ENCODE measurements at places on chromosomes 3 and 15.

GRCh38 chr3:21825684-21826083 lies 74.7 kb upstream of the ZNF385D start:
- DNase-seq = no peak

DNA sequence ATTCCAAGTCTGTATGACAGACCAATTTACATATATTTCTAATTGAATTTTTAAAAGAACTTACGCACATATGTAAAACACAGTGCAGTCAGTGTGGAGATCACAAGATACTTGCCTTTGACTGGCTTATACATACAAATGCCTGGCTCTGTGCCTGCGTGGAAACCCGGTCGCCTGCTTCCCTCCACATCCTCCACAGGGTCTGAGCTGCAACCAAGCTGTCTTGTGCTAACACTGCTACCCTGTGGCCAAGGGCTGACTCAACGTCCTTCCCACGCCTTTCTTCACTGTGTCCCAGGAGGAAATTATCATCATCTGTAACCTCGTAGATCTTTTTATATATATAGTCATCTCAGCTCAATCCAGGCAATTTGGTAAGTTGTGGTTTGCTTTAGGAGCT lies 117.0 kb downstream of the WNT7A start:
- DNase-seq = no peak

DNA sequence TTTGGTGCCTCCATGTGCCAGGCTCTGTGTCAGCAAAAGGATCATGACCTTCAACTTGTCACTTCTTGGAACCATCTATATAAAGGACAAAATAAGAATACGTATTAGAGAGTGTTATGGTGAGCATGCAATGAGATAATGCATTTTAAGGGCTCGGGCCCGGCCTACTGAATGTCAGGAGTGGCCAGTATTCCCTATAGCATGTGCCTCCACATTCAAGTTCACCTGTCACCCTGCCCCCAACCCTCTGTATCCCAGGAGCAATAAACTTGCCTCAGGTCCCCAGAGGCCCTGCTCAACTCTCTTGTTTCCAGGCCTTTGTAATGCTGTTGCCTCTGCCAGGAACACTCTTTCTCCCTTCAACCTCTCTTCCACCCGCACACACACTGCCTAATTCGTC lies 90.2 kb upstream of the SLC6A11 start:
- DNase-seq = no peak

GRCh38 chr3:45462522-45463265 lies 74.3 kb downstream of the LARS2 start:
- peak; percentile 45 for DNase-seq

DNA sequence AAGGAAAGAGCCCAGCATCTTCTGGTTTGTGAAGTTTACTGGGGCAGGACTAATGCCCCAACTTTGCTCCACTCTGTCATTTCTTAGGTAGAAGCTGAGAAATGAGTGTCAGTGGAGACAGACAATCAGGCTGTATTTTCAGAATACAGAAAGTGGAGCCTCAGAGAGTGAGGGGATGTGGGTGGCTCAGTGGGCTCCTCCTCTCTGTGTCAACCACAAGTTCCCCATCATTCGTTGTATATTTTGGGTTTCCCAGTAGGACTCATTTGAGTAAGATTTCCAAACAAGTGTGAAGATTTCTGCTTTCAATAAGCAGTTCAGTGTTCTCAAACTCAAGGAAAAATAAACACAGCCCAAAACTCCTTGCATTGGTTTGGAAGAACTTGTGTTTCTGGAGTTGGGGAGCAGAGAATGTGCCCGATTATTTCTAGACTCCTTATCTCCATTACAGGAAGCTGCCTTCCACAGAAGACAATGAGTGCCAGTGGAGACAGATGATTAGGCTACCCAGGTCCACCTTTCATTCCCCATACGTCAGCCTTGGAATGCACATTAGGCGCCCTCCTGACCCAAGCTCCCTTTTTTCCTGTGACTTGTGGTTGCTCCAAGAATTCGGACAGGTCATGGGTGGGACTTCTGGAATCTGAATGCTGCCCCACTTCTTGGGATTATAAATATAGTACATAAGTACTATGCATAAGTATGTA lies 792.1 kb upstream of the LMCD1 start:
- no peak for DNase-seq

- DNase-seq = peak; percentile 4
Measured at GRCh38 chr3:193314161-193314560, 64.4 kb downstream of the ATP13A5 start.

DNA sequence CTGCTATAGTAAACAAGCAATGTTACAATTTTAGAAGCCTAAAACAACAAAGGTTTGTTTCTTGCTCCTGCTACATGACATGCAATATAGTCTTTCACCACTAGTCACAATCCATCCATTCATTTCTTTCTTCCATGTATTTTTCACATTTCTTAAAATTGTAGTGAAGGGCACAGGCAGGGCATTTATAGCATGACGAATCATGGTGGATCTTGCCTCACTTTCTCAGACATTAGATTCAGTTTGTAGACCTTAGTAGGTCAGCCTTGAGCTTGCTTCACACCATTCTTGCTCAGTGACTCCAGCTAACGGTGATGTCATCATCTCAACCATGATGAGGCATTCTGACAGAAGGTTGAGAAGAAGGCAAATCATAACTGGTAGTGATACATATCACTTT lies 546.8 kb downstream of the TBL1XR1 start:
- peak; percentile 74 for DNase-seq

DNA sequence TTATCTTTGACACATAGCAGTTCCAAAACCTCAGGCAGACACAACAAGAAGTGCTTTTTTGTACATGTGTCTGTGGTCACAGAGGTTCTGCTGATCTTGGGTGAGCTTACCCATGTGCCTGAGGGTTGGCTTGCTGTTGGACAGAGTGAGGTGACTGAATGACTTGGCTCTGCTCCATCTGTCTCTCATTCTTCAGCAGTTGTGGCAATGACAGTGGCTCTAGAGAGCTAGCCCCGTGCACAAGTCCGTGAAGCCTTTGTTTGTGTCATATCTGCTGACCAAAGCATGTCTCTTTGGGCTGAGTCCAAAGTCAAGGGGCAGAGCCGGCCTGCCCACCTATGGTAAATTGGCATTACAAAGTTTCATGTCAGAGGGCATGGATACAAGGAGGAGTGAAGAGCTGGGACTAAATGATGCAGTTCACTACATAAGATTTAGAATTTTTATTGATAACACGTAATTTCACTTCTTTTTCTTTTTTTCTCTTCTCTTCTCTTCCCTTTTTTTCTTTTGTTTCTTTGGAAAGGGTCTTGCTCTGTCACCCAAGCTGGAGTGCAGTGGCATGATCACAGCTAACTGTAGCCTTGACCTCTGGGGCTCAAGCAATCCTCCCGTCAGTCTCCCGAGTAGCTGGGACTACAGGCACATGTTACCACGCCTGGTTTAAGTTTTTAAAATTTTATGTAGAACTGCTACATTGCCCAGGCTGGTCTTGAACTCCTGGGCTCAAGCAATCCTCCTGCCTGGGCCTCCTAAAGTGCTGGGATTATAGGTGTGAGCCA lies 77.9 kb downstream of the ITPR1 start:
- DNase-seq = no peak

- DNase-seq = no peak
Measured at GRCh38 chr3:11721479-11721878, 77.8 kb upstream of the VGLL4 start.

- no peak for DNase-seq
Measured at GRCh38 chr15:65344214-65344913, 33.4 kb downstream of the IGDCC3 start.

DNA sequence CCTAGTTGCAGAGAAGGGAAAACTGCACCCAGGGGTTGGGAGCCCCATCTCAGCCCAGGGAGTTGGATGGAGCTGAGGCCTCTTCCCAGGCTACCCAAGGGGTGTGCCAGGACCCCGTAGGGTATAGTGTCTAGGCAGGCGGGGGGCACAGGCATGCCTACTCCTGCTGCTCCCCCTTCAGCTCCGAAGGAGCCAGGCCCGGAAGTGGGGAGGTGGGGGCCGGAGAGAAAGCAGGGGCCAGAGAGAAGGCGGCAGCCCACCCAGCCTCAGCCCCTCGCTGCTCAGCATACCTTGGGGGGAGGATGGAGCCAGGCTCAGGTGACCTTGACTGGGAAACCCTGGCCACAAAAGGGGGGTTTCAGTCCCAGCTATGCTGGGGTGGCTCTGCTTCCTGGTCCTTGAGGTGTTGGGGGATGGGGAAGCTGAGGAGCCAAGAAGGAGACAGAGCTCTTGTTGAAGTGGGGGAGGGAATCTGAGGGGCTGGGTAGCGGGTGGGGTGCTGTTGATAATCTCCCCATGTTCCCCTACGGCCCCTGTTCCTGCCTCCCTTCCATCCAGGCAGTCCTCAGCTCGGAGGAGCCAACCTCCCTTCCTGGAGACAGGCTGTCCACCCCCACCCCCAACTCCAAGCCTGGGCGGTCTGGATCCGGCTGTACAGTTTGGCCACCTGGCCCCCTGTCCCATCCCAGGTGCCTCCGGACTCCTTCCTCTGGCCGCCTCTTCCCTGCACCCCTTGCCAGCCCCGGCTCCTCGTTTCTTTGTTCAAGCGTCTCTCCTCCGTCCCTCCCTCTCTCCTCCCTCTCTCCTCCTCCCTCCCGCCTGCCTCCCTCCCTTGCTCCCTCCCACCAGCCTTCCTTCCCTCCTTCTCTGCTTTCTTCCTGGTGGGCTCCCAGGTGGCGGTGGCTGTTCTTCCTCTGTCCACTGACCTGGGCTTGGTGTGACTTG lies 1.7 kb downstream of the SEMA3F start:
- peak; percentile 42 for DNase-seq

- DNase-seq = no peak
Measured at GRCh38 chr3:72666447-72666755, 181.8 kb downstream of the SHQ1 start.

- peak; percentile 27 for DNase-seq
Measured at GRCh38 chr3:107275511-107275910, 101.7 kb upstream of the CCDC54 start.

- peak; percentile 71 for DNase-seq
Measured at GRCh38 chr3:172285844-172286243, 162.4 kb downstream of the GHSR start.

- DNase-seq = no peak
Measured at GRCh38 chr3:126656371-126657134, 1.6 kb upstream of the TXNRD3 start.

DNA sequence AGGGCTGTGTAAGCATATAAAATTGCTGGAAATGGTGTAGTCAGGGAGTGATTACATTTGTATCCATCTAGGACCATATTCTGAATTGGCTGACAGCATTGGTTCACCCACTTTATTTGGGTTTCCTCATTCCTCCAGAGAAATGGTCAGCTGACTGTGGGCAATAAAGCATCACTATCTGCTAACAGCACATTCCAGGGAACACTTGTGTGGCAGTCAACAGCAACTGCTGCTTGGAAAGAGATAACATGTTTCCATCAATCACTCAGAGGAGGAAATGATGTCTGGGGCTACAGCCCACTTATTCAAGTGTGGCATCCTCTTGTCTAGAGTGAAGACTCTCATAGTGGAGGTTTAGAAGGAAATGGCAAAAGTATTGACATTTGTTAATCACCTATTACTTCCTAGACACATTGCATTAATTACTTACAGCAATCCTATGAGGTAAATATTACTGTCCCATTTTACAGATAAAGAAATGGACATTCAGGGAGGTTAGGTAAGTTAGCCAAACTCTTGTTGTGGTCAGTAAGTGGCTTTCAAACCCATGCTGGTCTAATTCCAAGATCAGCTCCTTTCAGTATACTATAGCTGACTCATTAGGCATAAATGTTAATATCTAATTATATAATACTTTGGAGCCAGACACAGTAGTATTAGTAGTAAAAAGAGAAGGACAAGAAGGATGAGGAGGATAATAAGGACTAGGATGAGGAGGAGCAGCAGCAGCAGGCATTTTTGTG lies 247.8 kb downstream of the ALCAM start:
- peak; percentile 19 for DNase-seq

- DNase-seq = peak; percentile 61
Measured at GRCh38 chr15:52370010-52370409, 74.4 kb upstream of the MYO5C start.

- peak; percentile 45 for DNase-seq
Measured at GRCh38 chr3:177994976-177995375, 541.3 kb upstream of the KCNMB2 start.

DNA sequence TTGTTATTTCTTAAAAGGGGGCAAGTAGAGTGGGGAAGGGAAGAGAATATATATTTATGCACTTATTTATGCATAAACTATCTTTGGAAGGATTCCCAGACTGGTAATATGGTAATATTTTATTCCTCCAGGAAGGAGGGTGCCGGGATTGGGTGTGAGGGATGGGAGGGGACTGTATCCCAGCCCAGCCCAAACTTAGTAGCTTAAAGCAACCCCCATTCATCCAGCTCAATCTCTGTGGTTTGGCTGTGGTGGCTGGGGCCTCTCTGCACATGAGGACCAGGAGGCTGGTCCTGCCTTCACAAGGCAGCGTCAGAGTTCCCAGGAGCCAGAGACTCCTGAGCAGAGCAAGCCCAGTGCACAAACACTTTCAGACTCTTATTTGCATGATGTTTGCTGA lies 48.4 kb downstream of the CCNL1 start:
- DNase-seq = no peak

DNA sequence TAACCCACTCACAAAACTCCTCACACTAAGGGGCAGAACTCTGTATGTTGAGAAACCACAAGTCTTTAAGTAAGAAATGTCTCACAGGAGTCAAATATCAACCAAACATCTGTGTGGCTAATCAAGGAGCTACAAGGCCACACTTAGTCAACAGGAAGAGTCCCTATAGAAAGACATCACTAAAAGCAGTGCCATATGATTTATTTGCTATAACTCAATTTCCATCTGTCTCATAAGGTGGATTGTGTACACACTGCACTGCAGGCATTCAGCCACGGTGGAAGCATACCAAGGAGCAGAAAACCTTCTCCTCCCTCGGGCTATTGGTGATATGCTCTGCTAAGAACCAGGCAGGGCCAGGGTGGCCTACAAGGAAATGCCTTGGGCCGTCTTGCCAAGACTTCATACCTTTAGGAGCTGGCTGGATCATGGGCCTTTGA lies 197.6 kb upstream of the CFAP20DC start:
- DNase-seq = no peak

GRCh38 chr3:181719991-181720680 lies 8.4 kb downstream of the SOX2 start:
- no peak for DNase-seq

- DNase-seq = peak; percentile 89
Measured at GRCh38 chr3:9349321-9350117, 13.3 kb upstream of the THUMPD3 start.

DNA sequence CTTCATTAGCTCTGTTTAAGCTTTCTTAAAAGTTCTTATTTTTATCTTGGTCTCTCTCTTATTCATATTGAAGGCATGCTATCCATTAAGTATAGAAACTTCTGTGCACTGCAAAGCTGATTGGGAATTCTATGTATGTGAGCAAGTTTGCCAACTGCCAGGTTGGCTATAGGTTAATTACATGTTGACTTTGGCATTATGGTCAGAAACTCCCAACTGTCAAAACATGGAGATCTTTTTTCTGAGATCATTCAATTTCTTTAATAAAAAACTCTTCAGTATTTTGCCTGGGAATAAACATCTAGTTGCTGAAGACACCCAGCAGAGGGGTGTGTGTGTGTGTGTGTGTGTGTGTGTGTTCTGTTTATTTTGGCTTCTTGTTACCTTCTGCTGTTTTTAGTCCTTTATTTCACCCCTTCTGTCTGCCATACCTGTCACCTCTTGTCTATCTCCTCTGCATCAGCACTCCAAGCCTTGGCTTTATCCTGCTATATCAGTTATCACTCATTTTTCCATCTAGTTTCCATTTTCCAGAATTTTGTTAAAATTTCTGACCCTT lies 1.3 kb upstream of the ARL14 start:
- no peak for DNase-seq
